ENCODE measurements at places on chromosomes 16 and 17.

- no peak for DNase-seq
These were observed 13.9 kb downstream of the CES5A start for GRCh38 chr16:55861288-55861687.

DNA sequence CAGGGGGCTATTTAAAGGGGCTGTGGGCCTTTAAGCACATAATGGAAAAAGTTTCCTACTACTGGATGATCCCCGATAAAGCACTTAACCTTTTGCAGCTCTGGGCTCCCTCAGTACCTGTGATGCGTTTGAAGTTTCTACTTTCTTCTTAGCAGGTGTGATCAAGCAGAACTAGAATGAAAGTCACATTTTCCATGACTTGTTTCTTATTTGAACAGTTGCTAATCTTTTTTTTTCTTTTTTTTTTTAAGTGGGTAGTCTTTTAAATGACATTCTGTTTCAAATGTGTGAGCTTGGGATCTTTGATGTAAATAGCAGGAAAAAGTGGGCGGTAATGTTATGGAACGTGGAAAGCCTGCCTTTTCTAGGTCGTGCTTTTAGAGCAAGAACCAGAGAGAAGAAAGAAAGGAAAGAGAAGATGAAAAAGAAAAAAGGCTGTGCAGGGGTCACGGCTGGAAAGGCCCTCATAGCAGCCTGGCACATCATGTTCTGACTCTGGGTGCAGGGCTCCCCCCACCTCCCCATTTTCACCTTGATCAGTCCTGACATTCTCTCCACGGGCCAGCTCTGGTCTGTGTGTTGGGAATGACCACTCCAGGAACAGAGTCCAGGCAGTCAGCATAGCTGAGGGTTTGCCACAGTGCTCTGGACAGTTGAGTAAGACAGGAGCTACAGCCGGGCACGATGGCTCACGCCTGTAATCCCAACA, 150.6 kb downstream of the CLEC16A start:
- no peak for DNase-seq

DNA sequence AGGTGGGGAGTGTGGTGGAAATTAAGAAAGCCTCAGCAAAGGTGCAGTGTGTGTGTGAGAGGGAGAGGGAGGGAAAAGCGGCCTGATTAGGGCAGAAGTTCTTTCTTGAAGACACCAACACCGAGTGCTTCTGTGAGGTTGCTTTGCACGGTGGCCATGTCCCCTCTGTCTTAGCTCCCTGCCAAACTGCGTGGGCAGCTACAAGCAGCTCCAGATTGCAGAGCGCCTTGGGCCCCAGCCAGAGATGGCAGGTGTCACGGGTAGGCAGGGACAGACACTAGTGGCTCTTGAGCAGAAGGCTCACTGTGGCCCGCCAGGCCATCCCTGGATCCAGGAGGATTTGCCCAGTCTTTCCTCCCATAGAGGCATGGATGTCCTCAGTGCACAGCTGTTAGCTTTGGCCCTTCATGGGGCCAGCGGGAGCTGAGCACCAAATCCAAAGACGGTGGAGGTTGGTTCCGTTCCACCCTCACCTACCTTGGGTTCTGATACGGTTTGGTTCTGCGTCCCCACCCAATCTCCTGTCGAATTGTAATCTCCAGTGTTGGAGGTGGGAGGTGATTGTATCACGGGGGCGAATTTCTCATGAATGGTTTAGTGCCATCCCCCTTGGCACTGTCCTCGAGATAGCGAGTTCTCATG, 21.4 kb downstream of the KIAA0513 start:
- DNase-seq: no peak

GRCh38 chr17:13484020-13484419, 117.7 kb downstream of the HS3ST3A1 start:
- DNase-seq: peak; percentile 15

- no peak for DNase-seq
These were observed 66.5 kb downstream of the MRM1 start for GRCh38 chr17:36667922-36668321.

DNA sequence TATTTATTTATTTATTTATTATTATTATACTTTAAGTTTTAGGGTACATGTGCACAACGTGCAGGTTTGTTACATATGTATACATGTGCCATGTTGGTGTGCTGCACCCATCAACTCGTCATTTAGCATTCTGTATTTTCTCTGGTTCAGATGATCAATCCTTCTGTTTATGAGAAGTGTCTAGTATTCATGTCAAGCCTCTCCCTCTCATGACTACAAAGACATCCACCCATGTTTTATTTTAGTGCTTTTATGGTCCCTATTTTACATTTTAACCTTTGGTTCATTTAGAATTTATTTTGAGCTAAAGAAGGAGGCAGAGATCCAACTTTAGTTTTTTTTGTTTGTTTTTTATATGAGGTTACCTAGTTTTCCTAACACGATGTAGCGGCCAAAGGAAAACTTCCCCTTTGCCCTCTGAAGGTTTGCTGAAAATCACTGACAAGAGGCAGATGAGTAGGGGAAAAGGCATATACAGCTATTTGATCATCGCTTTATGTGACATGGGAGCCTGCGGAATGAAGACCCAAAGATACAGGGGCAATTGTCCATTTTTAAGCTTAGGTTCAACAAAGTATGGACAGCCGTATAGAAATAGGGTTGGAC, 22.4 kb upstream of the AQP8 start:
- DNase-seq: no peak

DNA sequence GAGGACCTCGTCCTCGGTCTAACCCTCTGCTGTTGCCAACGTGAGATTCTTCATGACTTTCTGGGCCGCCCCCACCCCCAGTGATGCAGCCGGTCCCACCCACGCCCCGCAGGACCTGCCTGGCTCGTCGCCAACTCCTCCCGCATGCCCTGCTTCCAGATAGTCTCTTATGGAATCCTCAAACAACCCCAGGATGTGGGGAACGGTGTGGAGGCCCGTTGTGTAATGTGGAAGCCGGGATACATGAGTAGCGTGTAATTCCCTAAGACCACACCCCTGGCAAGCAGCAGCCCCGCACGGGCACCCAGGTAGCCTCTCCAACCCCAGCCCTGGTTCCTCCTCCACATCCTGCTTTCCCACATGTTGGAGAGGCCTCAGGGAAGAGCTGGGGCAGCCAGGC, 275.9 kb downstream of the C16orf95 start:
- DNase-seq: no peak

DNA sequence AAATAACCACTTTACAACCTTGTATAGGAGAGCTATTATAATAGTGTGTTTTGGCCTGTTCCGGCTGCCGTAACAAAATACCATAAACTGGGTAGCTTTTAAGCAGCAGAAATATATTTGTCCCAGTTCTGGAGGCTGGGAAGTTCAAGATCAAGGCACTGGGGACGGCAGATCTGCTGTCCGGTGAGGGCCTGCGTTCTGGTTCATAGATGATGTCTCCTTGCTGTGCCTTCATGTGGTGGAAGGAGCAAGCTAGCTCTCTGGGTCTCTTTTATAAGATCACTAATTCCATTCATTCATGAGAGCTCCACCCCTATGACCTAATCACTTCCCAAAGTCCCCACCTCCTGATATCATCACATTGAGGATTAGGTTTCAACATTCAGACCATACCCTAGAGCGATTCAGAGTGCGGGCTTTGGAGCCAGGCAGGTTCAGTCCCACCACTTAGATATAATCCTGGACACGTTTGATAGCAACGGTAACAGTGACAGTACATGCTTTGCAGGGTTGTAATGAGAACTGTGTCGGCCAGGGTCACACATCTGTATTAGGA, 76.2 kb upstream of the ZFHX3 start:
- DNase-seq: no peak

DNA sequence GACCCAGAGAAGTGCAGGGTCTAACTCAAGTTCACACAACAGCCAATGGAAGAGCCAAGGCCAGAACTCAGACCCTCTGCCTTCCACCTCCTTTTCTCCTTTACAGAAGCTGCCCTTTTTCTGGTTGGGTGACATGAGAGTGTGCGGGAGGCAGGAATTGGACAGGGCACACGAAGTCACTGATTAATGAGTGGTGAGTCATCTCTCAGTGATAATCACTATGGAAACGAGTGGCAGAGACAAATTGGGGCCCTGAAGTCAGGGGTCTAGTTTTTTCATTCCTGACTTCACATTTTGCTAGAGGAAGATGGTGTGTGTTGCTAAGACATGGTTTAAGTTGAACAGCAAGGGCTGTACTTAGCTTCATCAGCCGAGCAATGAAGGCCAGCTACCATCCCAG, 312.7 kb upstream of the CCL2 start:
- no peak for DNase-seq

DNA sequence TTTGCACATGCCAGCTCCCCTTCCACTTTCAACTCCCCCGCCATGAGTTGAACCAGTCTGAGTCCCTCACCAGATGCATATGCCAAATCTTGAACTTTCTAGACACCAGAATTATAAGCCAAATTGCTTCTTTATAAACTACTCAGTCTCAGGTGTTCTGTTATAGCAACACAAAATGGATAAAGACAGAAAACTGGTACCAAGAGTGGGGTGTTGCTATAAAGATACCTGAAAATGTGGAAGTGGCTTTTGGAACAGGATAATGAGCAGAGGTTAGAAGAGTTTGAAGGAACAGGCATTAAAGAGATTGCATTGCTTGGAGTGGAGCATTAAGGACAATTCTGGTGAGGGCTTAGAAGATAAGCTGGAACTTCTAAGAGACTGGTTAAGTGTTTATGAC, 17.2 kb upstream of the CACNG5 start:
- no peak for DNase-seq

GRCh38 chr16:69436896-69437295, 12.5 kb downstream of the CYB5B start:
- no peak for DNase-seq

GRCh38 chr16:3161235-3162018, 26.6 kb upstream of the OR1F1 start:
- no peak for DNase-seq

DNA sequence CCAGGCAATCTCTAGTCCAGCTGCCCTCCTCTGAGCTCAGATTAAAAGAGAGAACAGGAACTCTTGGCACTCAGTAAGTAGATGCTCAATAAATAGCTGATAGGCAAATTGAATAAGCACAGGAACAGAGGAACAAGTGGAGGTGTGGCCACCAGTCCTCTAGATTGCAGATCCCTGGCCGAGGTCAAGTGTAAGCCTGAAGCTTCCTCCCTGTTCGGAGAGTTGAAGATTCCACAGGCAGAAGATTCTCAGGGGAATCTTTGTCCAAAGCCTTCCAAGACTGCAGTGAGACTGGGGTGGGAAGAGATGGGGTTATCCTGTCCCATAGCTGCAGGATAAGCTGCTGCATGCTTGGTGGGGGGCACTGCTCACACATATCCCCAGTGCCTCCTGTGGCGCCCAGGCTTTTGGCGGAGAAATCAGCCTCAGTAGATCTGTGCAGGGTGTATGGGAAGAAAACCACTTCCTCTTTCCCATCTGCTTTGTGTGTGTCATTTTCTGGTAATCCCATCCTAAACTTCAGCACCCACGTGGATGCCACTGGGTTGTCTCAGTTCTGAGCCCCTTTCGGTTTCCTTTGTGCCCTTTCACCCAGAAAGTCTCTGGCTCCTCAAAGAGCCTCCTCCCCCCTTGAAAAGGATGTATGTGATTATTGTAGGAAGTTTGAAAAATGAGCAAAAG, 12.1 kb downstream of the CD300A start:
- peak; percentile 6 for DNase-seq

- no peak for DNase-seq
These were observed 37.4 kb upstream of the DLX4 start for GRCh38 chr17:49931416-49932137.

DNA sequence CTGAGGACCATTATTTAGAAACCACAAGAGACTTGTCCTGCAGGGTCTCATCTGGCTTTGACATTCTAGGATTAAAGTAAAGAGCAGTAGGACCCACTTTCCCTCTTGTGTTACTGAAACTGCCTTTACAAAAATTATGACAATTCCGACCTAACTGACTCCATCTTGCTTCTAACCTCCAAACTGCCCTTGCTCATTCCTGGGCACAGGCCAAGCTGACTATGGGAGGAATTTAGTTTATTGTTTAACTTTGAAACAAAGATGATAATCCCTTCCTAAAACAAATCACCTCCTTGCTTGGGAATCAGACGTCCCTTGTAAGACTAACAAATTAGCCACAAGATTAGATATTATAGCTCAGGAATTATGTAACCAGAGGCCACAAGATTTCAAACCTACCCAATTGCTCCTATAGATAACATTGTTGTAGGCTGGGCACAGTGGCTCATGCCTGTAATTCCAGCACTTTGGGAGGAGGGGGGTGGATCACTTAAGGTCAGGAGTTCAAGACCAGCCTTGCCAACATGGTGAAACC, 87.0 kb upstream of the FBXO47 start:
- DNase-seq: no peak

DNA sequence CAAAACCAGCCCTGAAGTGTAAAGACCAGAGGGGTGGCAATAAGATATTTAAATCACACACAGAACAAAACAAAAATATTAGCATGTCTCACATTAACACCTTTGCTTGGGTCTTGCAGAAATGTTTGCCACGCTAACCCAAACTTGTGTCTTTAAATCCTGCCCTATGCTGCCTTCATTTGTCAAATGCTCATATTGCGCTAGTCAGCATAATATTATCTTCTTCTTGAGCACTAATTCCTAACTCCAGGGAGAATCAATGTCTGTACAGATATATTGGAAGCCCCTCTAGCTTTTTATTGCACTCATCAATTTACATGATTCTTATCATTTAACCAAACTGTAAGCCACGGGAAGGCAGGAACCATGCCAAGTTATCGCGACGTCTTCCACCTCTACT, 614.8 kb upstream of the SOX9 start:
- no peak for DNase-seq

DNA sequence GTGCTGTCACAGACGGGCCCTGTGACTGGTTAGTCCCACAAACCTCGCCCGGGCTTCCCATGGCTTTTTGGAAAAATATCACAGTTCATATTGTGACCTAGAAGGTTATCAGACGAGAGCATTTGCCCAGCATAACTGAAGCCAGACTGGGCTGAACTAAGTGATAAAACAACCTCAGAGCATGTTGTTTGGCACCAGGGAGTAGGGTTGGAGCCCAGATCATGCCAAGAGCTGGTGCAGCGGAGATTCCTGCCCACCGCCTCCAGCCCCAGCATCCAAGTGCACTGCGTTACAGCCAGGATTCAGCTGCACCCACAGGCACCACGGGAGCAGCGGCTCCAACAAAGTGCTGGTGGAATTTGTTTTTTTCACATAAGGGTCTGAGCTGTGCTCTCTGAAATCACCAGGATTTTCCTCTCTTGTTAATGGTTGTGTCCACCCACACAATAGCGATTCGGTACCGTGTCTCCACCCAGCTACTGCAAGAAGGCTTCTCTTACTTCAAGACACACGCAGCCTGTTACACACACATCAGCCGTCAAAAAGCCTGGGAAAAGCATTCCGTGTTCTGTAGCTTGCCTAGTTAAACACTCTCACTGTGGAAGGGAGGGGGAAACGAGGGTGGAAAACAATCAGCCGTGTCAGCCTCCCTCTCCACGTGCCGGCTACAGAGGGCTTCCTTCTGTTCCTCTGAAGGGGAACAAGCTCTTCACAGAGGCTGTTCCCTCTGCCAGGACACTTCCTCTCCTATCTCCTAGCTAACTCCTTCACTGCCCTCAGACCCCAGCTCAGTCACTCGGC, 273.8 kb downstream of the C16orf95 start:
- DNase-seq: no peak

DNA sequence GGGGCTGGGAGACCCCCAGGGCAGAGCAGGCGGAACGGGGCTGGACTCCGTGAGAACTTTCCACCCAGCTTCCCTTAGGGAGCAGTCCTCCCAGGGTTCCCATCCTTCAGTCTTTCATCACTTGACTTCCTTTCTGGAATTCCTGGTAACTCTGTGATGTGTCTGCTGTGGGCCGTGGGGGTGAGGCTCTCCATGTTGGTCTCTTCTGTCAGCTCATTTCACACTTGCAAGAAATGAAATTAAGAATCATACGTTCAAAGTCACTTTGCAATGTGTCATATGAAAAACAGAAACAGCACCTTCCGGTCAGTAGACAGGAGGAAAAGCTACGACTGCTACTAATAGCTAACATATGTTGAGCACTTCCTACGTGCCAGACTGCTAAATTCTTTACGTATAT, 5.4 kb upstream of the BBS2 start:
- DNase-seq: peak; percentile 82

All from fibroblast of skin of scalp (primary cell).